ENCODE measurements at places on chromosomes 2 and 18.

DNA sequence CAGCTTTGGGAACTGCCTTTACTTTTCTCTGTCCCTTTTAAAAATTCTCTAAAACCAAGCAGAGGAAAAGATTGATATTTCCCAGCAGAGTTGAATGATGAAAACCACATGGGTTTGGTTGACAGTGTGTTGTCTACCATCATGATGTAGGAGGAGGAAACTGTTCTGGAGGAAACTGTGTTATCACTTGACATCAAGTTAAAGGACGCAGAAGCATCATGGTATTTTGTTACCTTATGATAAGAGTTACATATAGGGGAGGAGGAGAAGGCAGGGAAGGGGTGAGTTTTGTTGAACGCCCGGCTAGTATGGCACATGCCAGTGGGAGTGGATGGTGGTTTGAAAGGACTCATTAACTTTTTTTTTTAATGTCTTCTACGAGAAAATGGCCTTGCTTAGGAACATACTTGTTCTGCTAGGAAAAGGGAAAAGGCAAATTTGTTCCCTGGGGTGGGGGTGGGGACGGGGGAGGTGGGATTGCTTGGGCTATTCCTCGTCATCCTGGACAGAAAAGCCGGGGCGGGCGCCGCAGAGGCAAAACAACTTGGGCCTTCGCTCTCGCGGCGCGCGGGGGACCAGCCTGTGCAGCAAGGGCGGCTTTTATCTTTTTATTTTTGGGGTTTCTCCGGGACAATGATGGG lies 766 bp downstream of the TMEM17 start:
- no peak for DNase-seq

DNA sequence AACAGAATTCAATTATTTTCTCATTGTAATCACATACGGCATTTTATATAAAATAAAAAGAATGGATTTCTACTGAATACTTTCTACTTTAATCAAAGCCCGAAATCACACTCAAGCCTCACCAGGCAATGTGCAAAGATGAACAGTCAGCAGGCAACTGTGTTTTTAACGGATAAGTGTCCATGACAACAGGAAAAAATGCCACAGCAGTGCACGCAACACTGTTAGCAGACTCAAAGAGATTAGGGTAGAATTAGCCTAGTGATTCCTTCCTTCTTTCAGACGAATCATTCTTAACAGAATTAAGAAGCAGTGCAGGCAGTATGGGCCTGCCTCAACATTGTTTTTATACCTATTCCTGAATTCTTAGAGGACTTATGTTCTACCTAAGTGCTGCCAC lies 135.6 kb downstream of the CDH2 start:
- DNase-seq: no peak

GRCh38 chr2:23703037-23703582 lies 223.8 kb downstream of the ATAD2B start:
- DNase-seq: no peak

DNA sequence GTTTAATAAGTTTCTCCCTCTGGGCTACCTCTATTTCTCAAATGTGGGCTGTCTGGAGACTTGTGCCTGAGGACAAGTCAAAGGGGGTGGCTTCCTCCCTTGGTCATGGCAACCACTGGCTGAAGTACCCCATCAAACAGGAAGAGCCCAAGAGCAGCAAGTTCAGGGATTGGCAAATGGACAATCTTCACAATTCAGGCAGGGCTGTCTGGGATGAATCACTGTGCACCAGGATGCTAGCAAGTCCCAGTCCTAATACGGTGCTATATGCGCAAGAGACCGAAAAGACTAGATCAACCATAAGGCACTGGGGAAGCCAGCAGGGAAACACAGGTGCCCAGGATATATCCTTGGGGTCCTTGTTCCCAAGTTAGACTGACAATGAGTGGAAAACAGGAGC lies 75.5 kb downstream of the ANTXR1 start:
- no peak for DNase-seq

- DNase-seq: no peak
Measured at GRCh38 chr2:8231902-8232301, 450.0 kb upstream of the ID2 start.

Measured in stimulated activated CD8-positive, alpha-beta memory T cell treated with anti-CD3 and anti-CD28 coated beads, Interleukin-7, amount 100 ng/mL, for 4 hours (primary cell).